Omental fat pad (tissue), 4 donors: ENCODE measurements at places on chromosomes 11 and 22.

- DNase-seq, result no peak
These were observed 45.4 kb downstream of the CASP12 start for GRCh38 chr11:104852811-104853210.

GRCh38 chr11:118958577-118958976 lies 2.5 kb downstream of the UPK2 start:
- DNase-seq, result no peak

GRCh38 chr22:48210198-48210580 lies 1447.7 kb downstream of the TBC1D22A start:
- no peak for DNase-seq

DNA sequence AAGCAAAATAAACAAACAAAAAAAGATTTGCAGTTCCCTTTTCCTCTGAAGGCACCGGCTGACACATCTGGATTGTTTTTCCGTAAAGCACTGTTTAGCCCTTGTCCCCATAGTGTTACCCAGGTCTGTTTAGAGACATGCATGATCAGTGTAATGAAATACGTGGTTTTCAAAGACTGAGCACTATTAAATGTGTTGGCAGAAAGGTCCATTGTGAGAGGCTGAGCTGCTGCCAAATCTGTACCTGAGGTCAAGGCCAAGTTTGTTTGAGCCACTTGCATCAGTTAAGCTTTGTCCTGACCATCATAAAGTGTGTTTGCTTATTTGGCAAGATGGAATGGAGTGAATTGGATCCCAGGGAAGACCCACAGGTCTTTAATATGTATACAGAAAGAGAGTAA lies 26.3 kb downstream of the CTR9 start:
- no peak for DNase-seq

- no peak for DNase-seq
These were observed 5.3 kb downstream of the YAP1 start for GRCh38 chr11:102115557-102115956.

DNA sequence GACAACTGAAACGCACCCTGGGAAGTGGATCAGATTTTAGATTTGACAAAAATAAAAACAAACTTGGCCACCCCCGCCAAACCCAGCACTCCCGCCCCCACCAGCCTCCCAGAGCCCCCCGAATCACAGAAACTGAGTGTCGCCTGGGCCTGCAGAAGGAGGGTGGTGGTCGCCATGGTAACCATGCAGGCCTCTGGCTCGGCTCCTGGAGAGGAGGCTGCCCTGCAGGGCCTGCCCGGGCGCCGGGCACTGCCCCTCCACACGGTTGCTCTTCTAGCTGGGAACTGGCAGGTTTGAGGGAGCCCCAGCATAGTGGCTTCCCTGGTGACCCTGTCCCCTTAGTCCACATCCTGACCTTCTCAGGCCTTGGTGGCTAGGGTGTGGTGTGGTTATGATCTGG lies 19.3 kb downstream of the CACNA1I start:
- DNase-seq, result no peak

- DNase-seq, result no peak
These were observed 273.7 kb downstream of the C11orf87 start for GRCh38 chr11:109695696-109696095.

- DNase-seq, result no peak
These were observed 94.7 kb upstream of the RASSF10 start for GRCh38 chr11:12914400-12914912.

- no peak for DNase-seq
These were observed 82.8 kb upstream of the OR5AK2 start for GRCh38 chr11:56905936-56906335.

GRCh38 chr22:46577368-46578249 lies 40.2 kb upstream of the CELSR1 start:
- DNase-seq, result no peak

GRCh38 chr11:10838881-10839280 lies 19.0 kb downstream of the ZBED5 start:
- DNase-seq, result no peak

- DNase-seq, result no peak
These were observed 39.8 kb upstream of the POGLUT3 start for GRCh38 chr11:108538022-108538424.

DNA sequence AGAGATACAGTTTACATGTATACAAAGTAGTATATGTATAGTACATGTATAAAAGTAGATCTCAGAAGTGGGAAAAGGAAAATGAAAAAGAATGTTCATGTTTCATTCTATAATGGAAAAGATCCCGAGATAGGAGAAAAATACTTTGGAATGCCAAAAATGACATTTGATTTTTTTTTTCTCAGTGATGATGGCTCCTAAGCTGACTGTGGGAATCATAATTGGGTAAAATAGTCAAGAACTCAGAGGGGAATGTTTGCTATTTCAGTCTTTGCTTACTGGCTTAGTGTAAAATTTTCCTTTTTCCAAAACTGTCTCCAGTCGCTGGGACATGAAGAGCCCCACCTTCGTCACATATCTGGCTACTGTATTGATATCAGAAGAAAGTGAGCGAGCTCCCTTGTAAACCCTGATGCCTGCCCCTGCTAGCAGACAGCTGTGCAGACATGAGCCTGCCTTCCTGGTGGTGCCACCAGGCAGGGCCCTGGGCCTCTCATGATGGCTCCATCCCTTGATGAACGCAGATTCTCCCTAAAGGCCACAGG lies 944.6 kb downstream of the NTM start:
- no peak for DNase-seq

GRCh38 chr11:104897891-104898684 lies at the start of gene CASP12:
Gene CASP12 (minus strand): TSS chr11:104898460.
- no peak for DNase-seq

DNA sequence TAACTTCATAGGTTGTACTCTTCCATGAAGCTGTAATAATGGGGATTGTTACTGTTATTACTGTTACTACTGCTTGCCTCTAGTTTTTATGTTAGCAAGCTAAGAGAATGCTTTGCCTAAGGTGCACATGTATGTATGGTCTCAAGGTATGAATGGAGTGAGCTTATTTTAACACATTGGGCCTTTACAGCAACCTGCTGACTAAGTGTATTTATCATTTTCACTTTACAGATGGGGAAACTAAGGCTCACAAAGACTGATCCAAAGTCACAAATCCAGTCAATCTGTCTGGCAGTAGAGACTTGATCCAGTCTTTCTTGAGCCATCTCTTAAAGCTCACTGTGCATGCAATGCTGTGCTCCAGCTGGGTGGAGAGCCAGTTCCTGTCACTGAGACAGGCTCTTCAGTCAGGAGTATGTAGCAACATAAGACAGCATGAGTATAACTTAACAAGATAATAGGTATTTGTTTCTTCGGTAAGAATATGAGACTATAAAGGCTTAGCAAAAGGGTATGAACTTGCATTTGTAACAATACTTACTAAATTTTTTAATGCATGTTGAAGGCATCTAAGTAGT lies 66.5 kb downstream of the PPP2R1B start:
- DNase-seq, result no peak

DNA sequence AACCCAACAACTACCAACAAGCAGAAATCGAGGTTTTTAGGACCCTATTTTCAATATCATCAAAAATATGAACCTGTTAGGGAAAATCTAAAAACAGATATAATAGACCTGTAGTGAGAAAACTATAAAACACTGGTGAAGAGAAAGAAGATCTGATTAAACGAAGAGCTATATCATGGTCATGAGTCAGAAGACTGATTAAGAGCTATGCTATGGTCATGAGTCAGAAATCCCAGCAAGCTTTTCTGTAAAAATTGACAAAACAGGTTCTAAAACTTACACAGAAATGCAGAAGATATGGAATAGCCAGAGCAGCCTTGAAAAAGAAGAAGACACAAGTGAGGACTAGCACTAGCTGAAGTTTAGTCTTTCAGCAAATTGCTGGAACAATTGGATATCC lies 345.0 kb downstream of the TBC1D22A start:
- DNase-seq, result no peak

DNA sequence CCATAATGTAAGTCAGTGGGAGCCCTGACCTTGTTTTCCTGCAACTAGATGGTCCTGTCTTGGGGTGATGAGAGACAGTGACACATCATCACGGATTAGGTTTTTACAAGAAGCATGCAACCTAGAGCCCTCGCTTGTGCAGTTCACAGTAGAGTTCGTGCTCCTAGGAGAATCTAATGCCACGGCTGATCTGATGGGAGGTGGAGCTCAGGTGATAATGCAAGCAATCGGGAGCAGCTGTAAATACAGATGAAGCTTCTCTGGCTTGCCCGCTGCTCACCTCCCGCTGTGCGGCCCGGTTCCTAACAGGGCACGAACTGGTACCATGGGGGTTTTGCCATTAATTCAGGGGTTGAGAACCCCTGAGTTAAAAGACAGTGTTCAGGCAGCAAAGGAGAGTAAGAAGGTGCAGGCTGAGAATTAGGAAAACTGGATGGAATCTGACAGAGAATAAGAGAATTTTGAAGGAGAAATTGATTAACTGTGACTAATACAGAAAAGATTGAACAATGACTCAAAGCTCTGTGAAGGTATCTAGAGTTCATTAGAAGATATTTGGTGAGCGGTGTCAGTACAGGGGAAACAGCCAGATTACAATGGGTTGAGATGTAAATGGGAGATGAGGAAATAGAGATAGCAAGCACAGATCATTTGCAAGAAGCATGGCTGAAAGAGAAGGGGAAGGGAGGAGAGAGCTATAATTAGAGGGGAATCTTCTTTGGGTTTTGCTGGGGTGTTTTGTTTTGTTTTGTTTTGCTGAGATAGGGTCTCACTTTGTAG lies 21.0 kb downstream of the WEE1 start:
- DNase-seq, result no peak

GRCh38 chr11:65424205-65425104 lies 1.9 kb downstream of the NEAT1 start:
- peak; percentile 13 for DNase-seq

DNA sequence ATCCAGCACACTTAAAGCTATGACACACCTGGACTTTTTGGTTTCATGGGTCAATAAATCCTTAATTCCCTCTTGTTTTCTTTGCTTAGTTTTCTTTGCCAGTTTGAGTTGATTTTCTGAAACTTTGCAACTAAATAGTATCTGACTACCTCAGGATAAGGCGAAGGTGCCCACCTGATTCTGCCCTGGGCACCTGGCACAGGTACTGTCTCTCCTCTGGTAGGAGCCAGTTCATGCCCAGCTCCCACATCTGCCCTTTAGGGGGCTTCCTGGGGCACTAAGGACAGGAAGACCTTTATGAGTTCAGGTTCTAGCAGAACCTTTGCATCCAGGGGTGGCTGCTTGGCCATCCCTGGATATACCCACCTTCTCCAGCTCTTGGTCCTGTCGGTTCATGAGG lies 19.6 kb upstream of the KCNJ11 start:
- no peak for DNase-seq

GRCh38 chr22:44291265-44291664 lies 21.5 kb downstream of the SHISAL1 start:
- DNase-seq, result no peak

DNA sequence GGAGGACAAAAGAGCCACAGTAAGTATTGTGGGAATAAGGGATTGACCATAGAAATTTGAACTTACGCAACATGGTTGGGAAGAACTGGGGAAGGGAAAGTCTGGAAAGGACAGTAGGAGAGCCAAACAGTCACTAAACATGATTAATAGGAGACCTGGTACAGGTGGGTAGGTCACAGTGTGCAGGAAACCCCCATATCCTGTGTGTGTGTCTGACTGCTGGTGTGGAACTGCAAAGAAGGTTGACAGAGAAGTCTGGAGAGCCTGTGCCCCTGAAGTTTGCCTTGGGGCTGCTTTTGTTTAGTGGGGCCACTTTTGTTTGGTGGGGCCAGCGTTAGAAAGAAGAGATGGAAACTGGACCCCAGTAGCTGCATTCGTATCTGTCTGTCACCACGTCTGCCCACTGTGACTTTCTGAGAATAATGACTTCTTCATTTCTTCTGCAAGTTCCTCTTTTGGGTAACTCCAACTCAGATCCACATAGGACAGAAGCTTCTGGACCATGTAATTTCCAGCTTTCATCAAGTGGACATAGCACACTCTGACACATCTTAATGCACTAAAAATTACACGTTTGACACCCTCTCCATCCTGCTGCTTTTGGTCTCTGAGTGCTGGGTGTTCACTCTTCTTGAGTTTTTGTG lies 126.8 kb upstream of the RAG2 start:
- no peak for DNase-seq

- DNase-seq, result no peak
These were observed 20.4 kb downstream of the OR56B4 start for GRCh38 chr11:6127881-6128280.

DNA sequence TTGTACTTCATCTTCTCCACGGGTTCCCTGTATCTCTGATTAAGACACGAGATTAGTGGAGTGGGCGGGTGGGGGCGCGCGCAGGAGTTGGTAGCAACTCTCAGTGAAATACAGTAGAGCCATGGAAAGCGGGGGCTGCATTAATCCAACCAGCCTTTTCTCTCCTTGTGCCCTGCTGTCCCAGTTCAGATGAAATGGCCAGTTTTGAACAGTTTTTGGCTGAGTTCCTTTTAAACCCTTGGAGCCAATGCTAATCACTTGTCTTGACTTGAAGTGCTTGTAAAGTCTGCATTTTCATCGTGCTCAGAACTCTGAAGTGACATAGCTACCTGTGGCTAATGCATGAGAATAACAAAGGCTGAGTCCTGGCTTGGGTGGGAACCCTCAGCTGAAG lies 734 bp upstream of the TMEM123 start:
- no peak for DNase-seq

- no peak for DNase-seq
These were observed 21.8 kb upstream of the WNT7B start for GRCh38 chr22:45998638-45999378.

GRCh38 chr11:18416459-18416858 lies 4.3 kb downstream of the LDHC start:
- no peak for DNase-seq

- no peak for DNase-seq
These were observed 20.9 kb downstream of the TSKU start for GRCh38 chr11:76803811-76804600.

GRCh38 chr22:30381264-30381663 lies 5.9 kb downstream of the RNF215 start:
- no peak for DNase-seq

DNA sequence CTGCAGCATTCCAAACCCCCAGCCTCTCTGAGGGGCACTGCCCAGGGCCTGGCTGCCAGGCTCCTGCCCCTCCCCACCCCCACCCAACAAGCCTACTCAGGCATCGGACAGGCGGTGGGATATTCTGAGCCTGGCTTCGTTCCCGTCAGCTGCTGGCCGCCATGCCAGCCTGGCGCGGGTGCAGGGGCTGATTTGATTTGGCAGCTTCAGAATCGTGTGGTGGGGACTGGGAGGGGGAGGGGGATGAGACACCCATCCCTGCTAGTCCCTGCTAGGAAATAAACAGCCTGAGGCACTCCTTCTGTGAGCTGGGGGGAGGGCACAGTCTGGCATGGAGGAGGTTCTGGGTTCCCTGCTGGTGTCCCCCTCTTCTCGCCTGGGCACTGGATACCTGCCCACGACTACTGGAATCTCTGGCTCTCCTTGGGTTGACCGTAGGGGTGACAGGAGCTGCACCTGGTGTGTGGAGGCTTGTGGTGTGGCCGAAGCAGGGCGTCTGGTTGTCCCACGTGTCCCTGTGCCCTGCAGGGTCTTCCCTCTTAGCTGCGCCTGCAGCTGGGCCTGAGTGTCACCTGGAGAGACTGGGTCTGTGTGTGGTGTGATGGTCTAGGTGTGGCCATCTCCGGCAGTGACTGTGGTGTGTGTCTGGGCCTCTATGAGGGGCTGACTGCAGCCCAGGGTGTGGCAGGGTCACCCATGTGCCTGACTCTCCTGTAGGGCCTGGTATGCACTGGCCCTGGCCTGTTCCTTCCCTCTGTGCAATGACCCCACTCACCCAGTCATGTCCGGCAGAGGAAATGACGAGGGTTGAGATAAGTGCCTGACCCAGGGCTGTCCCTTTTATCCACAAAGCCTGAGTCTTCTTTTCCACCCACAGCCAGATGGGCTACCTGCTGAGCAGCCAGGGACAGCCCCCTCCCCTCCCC lies 42.2 kb downstream of the PDE2A start:
- no peak for DNase-seq

GRCh38 chr11:62337303-62338181 lies at the start of gene ASRGL1:
Gene ASRGL1 (plus strand): TSS chr11:62337448. CDS start chr11:62337978, 530 bp downstream.
- DNase-seq, result peak; percentile 74
